ENCODE measurements at places on chromosomes 7 and 10.
A peak's percentile ranks its signal among the peaks of the same experiment; 100 is the strongest.

GRCh38 chr7:54725255-54725654, 33.8 kb downstream of the SEC61G start:
- peaks cover 7% of the 10 kb centered on the region for H3K27me3 ChIP-seq
- no peak overlapping the region for H3K4me3 ChIP-seq
- H3K27ac ChIP-seq = no peak overlapping the region
- no peak for DNase-seq

GRCh38 chr7:25664593-25664992, 436.3 kb upstream of the NPVF start:
- H3K27me3 ChIP-seq = peaks cover 11% of the 10 kb centered on the region
- H3K4me1 ChIP-seq = peaks cover 3% of the 10 kb centered on the region
- H3K36me3 ChIP-seq = no peaks in the 10 kb centered on the region
- H3K4me3 ChIP-seq = no peak overlapping the region
- no peak overlapping the region for H3K27ac ChIP-seq

GRCh38 chr10:49569031-49569631, 30.2 kb upstream of the ERCC6 start:
- peak overlapping the region; percentile 18 for H3K27ac ChIP-seq
- H3K27me3 ChIP-seq = peaks cover 27% of the 10 kb centered on the region
- no peak overlapping the region for H3K4me3 ChIP-seq

DNA sequence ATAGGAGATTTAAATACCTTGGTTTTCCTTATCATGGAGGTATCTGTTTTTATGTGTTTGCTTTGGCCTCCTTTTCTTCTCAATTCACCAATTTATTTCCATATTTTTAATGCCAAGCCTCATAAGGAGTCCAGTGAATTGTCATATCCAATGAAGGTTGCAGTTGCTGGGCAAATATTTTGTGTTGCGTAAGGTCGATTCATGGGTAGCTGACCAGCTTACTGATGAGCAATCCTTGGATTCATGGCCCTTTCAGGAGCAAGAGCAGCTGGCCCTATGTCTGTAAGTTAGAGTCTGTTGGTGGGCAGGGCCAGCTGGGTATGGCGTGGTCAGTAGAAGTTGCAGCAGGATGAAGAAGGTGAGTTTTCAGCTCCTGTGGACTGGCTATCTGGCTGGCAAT, 182.9 kb downstream of the PFKFB3 start:
- H3K27ac ChIP-seq = no peak overlapping the region
- H3K4me1 ChIP-seq = peaks cover 44% of the 10 kb centered on the region
- DNase-seq = no peak

DNA sequence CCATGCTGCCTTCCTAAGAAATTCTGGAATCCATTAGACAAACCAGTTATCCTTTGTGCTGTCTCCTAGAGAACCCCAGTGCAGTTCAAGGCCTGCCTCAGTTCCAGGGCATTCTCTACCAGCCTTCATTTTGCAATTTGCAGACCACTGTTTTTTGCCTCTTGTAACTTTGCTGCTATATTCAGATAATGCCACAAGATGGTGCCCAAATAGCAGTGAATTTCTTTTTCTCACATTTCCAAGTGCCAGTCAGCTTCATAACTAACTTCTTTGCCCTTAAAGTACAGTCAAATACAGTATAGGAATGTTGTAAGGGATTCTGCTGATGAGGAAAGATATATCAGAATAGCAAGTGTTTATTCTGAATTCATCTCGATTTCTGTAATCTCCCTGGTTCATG, 25.2 kb downstream of the LOXL4 start:
- H3K4me1 ChIP-seq = no peaks in the 10 kb centered on the region
- no peak for DNase-seq
- no peaks in the 10 kb centered on the region for H3K27me3 ChIP-seq
- no peak overlapping the region for H3K27ac ChIP-seq
- H3K4me3 ChIP-seq = no peak overlapping the region

- DNase-seq = no peak
- no peaks in the 10 kb centered on the region for H3K4me1 ChIP-seq
- no peak overlapping the region for H3K4me3 ChIP-seq
- no peaks in the 10 kb centered on the region for H3K36me3 ChIP-seq
- H3K27ac ChIP-seq = no peak overlapping the region
- peaks cover 19% of the 10 kb centered on the region for H3K27me3 ChIP-seq
These were observed 17.9 kb downstream of the OR6V1 start for GRCh38 chr7:143069912-143070500.

DNA sequence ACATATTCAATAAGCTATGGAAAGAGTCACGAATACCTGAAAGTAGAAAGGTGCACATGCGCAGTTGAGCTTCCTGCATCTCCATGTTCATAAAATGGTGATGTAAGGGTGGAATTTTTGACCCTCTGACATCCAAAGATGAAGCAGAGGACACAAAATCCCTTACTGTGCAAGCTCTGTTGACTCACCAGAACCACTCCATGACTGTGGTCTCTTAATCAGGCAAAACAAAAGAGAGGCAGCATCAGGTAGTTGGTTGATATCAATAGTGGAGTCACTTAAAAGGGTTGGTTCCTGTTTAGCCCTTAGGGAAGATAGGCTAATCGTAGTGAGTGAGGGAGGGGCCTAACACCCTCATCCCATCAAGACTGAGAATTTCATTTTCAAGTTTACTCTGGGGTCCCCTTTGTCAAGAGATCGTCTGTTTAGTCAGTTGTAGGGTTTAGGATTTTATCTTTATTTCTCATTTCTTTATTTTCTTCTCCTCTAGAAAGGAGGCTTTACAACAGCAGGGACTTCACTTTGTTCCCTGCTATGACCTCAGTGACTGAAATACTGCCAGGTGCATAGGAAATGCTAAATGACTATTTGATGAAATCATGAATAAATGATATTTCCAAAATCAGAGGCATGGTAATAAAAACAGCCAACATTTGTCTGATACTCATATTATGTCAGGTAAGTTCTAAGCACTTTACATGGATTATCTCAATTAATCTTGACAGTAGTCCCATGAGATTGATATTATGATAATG, 98.1 kb downstream of the CD36 start:
- no peak for DNase-seq
- no peak overlapping the region for H3K27ac ChIP-seq
- H3K27me3 ChIP-seq = no peaks in the 10 kb centered on the region

DNA sequence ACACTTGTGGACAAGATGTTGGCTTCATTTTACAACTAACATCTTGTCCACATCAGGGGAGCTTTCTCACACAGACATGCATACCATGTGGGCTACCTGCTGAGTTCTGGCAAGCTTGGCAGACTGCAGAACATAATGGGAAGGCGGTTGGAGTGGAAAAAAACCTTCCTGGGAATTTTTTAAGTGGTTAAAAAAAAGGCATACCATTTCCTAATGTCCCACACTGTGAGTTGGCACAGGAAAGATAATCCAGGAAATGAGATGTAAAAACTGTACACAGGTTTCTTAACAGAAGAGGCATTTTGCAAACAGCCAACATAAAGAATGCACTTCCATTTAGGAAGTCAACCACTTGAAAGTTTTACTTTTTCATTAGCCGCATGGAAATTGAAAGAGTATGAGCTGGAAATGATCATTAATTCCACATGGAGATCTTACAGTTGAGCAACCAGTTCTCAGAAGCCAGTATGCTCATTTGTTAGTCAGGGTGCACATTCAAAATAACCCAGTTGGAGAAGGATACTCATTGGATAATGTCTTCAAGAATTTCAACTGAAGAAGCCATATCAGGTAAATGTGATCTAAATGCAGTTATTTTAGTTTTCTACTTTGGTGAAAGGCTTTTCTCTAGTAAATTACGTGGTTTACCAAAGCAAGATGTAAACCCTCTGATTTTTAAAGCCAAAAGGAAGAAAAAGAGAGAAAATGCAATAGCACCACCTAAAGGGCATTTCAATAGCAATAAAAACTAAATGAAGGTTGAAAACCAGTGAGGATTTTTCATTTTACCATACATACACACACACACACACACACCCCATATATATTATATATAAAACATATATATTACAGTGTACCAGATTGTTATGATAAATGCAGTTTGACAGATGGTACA, 194.0 kb downstream of the TAX1BP1 start:
- no peak overlapping the region for H3K4me3 ChIP-seq
- no peaks in the 10 kb centered on the region for H3K27me3 ChIP-seq
- DNase-seq = no peak
- no peaks in the 10 kb centered on the region for H3K36me3 ChIP-seq

- no peak overlapping the region for H3K27ac ChIP-seq
- H3K4me3 ChIP-seq = no peak overlapping the region
- H3K4me1 ChIP-seq = no peaks in the 10 kb centered on the region
- no peaks in the 10 kb centered on the region for H3K36me3 ChIP-seq
- no peaks in the 10 kb centered on the region for H3K27me3 ChIP-seq
These were observed 51.4 kb downstream of the PKD1L1 start for GRCh38 chr7:47896809-47897423.

DNA sequence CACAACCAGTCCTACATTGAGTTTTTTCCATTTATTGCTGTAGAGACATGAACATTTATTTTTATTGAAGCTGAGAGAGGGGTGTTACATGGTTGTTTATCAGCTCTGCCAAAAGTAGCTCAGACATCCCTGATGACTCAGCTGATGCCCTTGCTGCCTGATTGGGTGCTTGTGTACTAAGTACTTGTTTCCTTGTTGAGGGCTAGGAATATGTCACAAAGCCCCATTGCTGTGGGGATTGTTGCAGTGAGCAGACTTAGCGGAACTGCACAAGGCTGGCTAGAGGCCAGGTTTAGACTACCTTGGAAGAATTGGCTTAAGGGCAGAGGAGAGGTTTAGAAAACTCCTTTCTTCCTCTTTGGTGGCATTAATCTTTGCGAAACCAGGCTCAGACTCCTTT, 110.6 kb downstream of the AUTS2 start:
- H3K27me3 ChIP-seq = peaks cover 6% of the 10 kb centered on the region
- no peak overlapping the region for H3K4me3 ChIP-seq
- DNase-seq = no peak
- H3K27ac ChIP-seq = no peak overlapping the region
- no peaks in the 10 kb centered on the region for H3K4me1 ChIP-seq

Measured in activated T-cell treated with anti-CD3 and anti-CD28 coated beads, Interleukin-2, amount 50 U/mL, for 24 hours (primary cell).